ENCODE measurements at places on chromosomes 2 and 18. TPM values are rescaled to one million over a fixed set of nuclear protein-coding genes. Genes with fewer than 3 reads are reported as not detected.

GRCh38 chr2:165113414-165113813, 90.4 kb downstream of the SCN3A start:
- no peak for DNase-seq

Gene KCNS3
- 16.0 TPM for total RNA-seq

Gene PRKAG3
- total RNA-seq, result not detected

DNA sequence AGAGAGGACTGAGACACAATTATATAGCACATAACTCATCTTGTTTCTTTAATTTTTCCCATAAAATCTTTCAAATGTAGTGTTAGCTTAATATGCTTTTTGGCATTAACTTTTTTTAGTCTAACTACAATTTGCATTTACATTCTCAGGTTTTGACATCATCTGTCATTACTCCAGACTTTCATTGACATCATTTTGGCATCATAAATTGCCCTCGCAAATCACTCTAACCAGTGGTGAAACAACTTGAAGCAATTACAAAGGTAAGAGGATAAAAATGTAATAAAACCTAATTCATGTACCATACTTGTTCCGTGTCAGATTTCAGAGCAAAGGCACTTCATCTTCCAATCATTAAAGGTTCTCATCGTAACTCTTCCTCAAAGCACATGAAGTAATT, 41.4 kb downstream of the RFX8 start:
- DNase-seq, result no peak

Gene SCN3A
- 0.64 TPM for total RNA-seq

Gene GPR75
- 11.3 TPM for total RNA-seq

GRCh38 chr2:9165625-9166024, 41.0 kb upstream of the ASAP2 start:
- DNase-seq, result peak; percentile 40

Gene TPGS2
- total RNA-seq, result 91.8 TPM

Gene ACYP2
- 19.3 TPM for total RNA-seq

Gene IL1F10
- not detected for total RNA-seq

Gene AGAP1
- total RNA-seq, result 27.1 TPM

GRCh38 chr2:59996855-59997254, 556.6 kb downstream of the BCL11A start:
- no peak for DNase-seq

DNA sequence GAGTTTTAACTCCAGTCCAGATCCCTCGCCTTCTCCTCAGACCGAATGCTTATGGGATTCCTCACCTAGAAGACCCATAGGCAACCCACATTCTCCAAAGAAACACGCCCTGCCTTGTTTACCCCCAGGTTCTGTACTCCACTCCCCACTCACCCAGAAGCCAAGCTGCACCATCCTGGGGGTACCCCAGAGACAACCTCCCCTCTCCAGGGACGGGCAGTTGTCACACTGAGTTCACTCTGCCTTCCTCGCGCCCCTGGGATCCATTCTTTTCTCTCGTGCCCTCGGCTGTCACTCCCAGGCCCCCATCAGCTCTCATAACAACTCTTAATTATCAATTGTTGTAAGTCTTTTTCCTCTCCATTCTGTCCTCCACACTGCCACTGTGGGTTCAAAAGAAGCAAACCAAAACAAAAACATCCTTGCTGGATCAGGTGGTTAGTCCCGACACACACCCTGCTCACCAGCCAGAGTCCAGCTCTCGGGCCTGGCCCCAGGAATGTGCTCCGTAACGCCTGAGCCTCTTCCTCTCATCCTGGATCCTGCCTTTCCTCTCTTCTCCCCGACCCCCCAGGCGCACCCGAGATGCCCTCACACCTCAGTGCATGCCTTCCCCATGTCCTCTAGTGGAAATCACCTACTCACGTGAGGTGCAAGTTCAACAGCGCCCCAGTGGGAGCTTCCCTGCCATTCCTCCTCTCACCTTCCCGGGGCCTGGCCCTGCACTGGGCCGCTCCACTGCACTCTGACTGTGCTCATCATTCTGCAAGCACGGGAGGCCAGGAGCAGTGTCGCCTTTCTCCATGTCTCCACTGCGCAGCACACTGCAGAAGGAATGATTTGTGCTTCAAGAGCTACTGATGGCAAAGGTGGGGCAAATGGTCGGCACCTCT, 20.7 kb downstream of the COX7A2L start:
- no peak for DNase-seq

DNA sequence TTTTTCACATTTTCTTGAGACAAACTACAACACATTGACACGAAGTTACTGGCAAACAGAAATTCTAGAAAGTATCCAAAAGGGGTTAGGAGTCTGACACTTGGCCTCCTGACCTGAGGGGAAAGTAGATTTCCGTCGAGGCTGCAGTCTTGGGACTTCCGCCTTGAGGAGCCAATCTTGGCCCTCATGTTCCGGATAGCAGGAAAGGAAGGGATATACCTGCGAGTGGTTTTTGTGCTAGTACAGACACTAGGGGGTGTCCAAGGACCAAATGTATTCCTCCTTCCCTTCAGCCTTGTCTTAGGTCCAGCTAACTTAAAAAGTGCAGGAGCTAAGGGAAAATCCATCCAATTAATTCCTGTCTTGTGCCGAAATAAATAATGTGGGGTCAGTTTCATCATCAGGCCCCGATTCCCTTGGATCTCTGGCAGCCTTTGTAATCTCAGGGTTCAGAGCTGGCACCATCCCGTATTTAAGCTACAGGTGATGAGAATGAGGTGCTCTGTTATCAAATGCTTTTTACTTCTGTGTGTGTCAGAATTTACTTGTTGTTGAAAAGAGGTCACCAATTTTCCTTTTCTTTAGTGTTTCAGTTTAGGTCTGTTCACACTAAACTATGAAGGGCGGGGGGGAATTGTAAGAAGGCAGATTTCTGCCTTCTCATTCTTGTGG, 330.2 kb upstream of the FANCL start:
- peak; percentile 27 for DNase-seq

Gene ZNF396
- total RNA-seq, result 7.8 TPM

GRCh38 chr18:45295388-45295787, 319.9 kb upstream of the SLC14A2 start:
- DNase-seq, result no peak

GRCh38 chr2:222751238-222751637, 79.8 kb downstream of the MOGAT1 start:
- DNase-seq, result no peak

Gene RHBDD1
- total RNA-seq, result 46.2 TPM

DNA sequence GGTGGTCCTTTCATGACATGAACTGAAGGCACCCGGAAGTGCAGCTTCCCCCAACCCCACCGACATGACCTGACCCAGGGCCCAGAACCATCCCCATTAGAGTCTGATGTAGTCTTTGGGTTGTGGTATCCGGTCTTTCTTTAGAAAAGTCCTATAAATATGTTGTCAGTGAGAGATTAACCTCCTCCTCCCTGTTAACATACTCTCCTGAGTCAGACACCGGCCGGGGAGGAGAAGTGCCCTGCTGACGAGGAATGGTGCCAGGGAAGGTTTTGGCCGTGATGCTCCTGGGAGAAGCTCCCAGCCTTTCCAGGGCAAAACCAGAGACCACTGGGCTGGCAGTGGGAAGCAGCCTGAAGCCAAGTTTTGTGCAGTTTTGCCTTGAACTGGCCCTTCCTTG, 109.0 kb downstream of the LAMA3 start:
- DNase-seq, result no peak

GRCh38 chr2:237181844-237182243, 96.2 kb downstream of the COPS8 start:
- DNase-seq, result no peak

Gene ASTL
- total RNA-seq, result not detected

Gene CHST10
- 8.3 TPM for total RNA-seq

Gene ABCB11
- total RNA-seq, result 18.4 TPM

DNA sequence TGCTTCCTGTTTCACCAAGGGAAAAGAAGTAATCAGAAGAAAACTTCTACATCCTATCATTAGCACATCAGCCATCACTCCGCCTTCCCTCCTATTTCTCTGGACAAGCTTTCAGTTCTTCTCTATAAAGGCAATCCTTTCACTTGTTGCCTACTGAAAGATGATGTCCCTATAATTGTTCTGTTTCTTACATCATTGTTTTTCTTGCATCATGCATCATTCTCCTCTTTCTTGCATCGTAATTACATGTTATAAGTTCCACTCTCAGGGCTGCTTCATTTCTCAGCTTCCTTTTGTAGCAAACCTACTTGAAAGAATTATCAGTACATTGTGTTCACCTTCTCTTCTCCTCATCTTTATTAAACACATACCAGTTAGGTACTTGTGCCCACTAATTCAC, 7.2 kb downstream of the SLC30A6 start:
- no peak for DNase-seq

Gene MRPL30
- total RNA-seq, result 30.4 TPM

Gene AKAIN1
- not detected for total RNA-seq

DNA sequence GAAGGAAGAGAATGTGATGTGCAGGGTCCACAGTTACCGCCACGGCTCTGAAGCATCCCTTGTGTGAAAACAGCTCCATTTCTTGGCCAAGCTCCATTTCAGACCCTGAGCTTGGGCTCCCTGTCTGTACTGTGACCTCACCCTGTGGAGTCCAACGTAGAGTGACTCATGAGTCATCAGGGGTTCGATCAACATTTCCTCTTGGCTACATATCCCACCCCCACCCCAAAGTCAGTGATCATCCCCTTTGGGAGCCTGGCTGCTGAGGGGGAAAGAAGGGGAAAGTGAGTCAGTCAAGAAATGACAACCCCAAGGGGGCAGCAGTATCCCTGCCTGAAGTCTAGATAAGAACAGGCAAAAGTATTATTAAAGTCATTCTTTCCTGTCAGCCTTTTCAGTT, 62.2 kb downstream of the PAPOLG start:
- no peak for DNase-seq

Gene GALNT3
- total RNA-seq, result 58.5 TPM

Gene NLRC4
- 2.6 TPM for total RNA-seq

GRCh38 chr2:119826370-119826961, 66.7 kb downstream of the PTPN4 start:
- DNase-seq, result no peak

- no peak for DNase-seq
These were observed 1135.1 kb upstream of the CHAC2 start for GRCh38 chr2:52632543-52632942.

Gene SCN7A
- total RNA-seq, result 13.3 TPM

Gene EFR3B
- 0.16 TPM for total RNA-seq

Gene CHRND
- not detected for total RNA-seq
